IPS DF 19.7 (cell line): ENCODE measurements at places on chromosomes 13 and 19.
A peak's percentile ranks its signal among the peaks of the same experiment; 100 is the strongest.

DNA sequence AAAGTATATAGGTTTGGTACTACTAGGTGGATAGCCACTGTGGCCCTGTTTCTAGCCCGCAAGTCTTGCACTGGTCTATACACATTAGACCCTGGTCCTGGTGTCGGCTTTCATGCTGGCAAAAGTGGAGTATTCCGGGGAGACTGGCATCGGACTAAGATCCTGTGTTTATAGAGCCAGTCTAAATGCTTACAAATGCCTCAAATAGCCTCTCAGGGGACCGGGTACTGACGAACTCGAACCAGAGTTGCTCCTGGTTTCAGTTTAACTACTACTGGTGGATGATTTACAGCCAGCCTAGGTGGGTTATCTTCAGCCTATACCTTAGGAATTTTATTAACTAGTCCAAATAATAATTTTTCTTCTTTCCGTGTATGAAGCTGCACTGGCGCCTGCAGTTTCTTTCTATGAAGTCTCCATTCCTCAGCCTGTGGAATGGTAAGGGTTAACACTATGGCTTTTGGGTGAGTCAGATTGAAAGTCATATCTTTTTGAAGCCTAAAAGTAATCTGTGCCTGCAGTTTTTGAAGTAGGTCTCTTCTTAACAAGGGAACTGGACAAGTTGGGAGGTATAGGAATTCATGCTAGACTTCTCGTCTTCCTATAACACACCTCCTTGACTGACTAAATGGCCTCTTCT, 51.3 kb downstream of the OR10H4 start:
- DNase-seq = no peak

- DNase-seq = no peak
Observed at GRCh38 chr13:22091971-22092300, 421.1 kb downstream of the FGF9 start.

DNA sequence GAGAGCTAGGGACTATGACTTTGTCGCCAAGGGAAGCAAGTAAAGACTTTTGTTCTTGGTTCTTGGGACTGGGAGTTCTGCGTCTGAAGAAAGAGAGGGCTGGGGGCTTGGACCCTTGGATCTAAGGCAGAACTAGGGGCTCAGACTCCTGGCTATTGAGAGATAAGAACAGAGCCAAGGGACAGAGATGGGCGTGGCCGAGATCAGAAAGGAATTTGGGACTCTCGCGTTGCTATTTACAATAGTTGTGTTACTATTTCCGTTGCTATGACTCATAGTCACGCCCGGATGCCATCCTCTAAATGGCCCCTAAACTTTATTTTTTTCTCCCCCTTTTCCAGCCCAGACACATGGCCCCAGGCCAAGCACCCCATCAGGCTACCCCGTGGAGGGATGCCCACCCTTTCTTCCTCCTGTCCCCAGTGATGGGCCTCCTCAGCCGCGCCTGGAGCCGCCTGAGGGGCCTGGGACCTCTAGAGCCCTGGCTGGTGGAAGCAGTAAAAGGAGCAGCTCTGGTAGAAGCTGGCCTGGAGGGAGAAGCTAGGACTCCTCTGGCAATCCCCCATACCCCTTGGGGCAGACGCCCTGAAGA, 759 bp downstream of the PPP1R15A start:
- DNase-seq = no peak

DNA sequence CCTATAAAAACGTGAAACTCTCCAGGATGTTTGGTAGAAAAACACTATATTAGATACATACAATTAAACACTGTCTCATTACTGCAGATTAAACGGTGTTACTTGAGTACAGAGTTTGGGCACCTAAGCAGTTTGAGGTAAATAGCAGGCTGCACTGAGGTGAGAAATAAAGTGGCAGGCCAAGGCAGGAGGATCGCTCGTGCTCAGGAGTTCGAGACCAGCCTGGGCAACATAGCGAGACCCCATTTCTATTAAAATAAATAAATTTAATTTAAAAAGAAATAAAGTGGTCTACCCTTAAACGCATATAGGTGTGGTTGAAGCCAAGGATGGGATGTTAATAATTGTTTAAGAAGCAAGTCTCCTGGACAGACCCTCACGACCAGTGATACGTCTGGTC, 1.2 kb downstream of the PSPC1 start:
- no peak for DNase-seq

GRCh38 chr19:40420451-40420765, 5.4 kb downstream of the SERTAD1 start:
- no peak for DNase-seq

DNA sequence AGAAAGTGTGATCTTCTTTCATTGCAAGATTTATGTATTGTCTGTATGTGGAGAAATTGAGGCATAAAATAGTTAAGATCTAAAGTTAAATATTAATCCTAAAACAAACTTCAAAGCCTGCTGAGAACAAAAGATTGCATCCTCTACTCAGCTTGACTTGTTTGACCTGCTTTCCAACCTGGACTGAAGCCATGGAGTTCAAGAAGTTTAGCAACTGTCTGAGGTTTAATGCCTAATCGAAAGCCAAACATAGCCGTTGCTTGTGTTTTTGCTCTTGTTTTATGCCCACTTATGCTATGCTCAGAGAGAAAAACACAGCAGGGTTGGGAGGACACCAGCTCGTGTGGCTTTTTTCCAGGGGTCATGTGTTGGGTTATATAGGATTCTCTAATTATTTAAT, 135.6 kb downstream of the NUFIP1 start:
- no peak for DNase-seq

- DNase-seq = peak; percentile 82
Observed at GRCh38 chr19:17292301-17293074, 10.7 kb downstream of the ABHD8 start.
